ENCODE measurements at places on chromosomes 5 and 9.

GRCh38 chr5:81014348-81014747, 54.2 kb downstream of the RASGRF2 start:
- no peak for DNase-seq

DNA sequence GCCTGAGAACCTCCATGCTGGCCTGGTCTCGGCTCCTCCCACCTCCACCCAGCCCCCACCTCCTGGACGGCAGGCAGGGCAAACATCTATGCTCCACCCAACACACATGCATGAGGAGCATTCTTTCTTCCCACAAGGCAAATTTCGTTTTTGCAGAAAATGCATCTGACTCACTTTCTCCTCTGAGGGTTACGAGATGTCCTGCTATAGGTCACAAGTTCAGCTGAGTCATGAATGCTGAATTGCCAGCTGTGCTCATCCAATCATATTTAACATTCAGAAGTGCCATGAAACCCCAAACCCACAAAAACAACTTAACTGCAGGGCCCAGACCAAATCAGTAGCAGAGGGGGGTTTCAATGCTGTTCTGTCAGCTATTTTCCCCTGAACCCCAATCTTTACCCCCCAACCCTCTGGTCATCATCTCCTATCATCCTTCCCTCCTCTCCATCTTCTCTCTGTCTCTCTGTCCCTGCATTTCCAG, 39.0 kb upstream of the OSMR start:
- DNase-seq = peak; percentile 39

DNA sequence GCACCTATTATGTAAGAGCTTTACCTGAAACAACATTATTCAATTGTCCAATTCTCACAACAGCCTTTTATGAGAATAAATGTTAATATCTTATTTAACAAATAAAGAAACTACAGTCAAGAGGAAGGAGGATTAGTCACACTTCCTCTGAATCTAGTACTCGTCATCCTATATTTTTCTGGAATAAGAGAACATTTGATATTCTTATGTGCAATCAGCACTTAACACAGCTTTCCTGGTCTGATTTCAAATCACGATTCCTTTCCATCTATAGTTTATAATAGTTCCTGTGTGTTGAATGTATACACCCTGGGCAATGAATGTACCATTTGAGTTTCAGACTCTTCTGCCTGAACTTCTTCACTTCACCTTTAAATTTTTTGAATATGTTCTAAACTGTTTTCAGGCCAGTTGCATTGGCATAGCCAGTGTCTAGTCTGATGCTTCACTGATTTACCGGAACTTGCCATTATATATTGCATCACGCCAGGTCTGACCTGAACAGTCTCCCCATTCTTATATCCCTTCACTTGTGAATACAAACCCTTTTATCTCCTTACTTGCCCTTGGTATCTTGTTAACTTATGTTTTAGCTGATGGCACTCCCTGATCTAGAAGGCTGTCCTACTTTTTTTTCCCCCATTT, 698.3 kb downstream of the MAT2B start:
- no peak for DNase-seq

DNA sequence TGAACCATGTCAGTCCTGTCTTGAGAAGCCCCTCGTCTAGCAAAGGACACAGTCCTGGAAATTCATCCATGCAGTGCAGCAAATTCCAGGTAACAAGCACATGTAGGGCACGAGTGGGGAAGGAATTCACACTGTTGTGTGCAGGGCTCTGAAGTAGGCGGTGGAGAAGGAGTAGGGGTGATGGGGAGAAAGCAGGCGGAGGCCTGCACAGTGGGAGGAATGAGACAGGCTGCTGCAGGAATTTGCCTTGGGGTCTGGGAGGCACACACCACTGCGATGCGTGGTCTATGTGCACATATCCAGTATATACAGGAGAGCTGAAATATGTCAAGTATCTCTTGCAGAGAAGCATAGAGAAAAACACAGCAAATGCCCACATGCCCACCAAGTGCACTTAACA, 249.2 kb upstream of the IRX2 start:
- DNase-seq = no peak

GRCh38 chr9:19116107-19116790, 11.0 kb downstream of the PLIN2 start:
- DNase-seq = no peak

GRCh38 chr9:82593501-82593900, 469.4 kb downstream of the RASEF start:
- DNase-seq = no peak

DNA sequence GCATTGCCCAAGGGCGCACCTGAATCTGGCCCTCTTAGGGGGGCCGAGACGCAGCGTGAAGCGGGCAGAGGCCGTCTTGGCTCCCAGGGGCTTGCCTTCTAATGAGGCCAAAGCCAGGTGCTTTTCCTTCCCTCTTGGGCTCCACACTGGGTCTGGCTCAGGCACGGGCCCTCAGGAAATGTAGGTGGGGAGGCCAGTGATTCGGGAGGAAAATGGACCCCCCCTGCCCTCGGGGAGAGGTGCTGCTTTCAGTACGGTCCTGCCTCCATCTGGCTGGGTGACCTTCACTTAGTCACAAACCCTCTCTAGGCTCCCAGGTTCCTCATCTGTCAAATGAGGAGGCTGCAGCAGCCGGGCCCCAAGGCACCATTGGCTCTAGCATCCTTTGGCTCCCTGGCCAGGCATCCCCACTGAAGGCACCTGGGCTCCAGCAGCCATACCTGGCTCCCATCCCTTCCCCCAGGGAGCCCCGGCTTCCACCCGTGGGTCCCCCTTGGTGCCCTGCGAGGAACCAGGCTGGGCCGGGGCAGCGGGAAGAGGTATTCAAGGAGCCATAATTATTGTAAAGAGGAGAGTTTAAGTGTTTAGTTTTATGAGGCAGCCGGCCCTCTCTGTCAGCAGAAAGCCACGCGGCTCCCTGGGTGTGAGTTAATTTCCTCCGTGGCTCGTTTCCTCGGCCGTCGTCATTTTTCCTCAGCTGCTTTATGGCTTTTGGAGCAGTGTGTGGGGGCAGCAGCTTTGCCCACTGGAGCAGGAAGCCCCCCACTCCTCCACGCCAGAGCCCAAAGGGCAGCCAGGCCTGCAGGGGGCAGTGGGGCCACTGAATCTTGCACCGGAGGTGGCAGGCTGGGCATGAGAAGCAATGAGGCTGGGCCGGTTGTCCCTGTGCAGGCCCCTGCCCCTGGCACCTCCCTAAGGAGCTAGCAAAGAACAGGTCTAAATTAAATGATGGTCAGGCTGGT, 24.9 kb upstream of the UNC5A start:
- no peak for DNase-seq

GRCh38 chr9:79512251-79512650, 59.5 kb upstream of the TLE4 start:
- no peak for DNase-seq

- no peak for DNase-seq
These were observed 86.7 kb downstream of the GPR21 start for GRCh38 chr9:123120131-123120530.

DNA sequence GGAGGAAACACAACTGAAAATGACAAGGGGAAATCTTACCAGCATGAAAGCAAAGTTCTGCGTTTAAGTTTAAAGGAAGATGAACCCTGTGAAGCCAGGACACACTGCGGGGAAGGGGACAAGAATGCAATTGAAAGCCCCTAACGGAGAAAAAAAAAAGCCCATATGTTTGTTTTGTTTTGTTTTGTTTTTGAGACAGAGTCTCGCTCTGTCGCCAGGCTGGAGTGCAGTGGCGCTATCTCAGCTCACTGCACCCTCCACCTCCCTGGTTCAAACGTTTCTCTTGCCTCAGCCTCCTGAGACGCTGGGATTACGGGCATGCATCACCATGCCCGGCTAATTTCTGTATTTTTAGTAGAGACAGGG, 2.9 kb downstream of the STK10 start:
- no peak for DNase-seq

DNA sequence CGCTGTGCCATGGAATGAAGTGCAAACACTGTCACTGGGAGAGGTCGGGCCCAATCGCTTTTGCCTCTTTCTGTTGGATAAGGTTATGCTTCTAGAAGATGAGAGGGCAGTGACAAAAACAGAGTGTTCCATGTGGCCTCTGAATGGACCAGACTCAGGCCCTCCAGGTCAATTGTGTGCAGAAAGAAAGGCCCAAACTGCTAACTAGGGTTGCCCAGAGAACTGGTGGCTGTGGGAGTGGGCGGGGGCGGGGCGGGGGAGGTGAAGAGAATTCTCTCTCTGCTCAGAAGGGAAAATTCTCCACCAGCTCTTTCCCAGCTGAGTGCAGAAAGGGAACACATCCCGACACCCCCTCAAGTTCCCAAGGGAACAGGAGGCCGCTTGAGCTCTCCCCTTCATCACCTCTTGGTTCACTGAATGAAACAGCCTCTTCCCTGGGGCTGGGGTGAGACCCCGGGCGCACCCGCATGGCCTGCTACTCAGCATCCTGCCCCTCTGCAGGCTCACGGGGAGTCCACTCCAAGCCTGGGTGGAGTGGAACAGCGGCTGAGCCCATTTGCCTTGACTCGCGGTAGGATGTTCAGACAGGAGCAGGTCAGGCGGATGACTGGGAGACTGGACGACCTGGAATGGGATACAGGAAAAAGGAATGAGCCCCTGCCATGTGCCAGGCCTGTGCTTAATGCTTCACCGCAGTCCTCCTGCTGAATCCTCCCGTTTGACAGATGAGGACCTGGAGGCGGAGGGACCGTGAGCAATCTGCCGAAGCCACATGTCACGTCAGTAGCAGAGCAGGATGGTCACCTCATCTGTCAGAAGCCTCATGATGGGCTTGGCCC, 93.8 kb upstream of the FANCC start:
- no peak for DNase-seq

DNA sequence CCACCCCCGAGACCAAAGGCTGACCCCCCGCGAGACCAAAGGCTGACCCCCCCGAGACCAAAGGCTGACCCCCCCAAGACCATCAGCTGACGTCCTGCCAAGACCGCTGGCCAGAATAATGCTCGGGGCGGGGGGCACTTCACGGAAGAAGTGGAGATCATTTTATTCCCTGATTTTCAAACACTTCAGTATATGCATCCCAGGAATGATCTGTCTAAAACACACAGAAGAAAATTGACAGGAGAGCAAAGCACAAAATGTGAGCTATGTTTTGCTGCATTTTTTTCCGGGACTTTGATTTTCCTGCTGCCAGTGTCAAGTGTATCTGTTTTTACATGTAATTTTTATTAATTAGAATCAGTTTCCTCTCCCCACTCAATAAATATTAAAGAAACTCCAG, 67.1 kb downstream of the ADAMTS2 start:
- no peak for DNase-seq

GRCh38 chr5:144102361-144102760, 68.1 kb downstream of the YIPF5 start:
- DNase-seq = no peak

- no peak for DNase-seq
These were observed 237.3 kb downstream of the DRD1 start for GRCh38 chr5:175206669-175207068.

GRCh38 chr5:148615644-148616275, 38.6 kb downstream of the HTR4 start:
- peak; percentile 4 for DNase-seq

DNA sequence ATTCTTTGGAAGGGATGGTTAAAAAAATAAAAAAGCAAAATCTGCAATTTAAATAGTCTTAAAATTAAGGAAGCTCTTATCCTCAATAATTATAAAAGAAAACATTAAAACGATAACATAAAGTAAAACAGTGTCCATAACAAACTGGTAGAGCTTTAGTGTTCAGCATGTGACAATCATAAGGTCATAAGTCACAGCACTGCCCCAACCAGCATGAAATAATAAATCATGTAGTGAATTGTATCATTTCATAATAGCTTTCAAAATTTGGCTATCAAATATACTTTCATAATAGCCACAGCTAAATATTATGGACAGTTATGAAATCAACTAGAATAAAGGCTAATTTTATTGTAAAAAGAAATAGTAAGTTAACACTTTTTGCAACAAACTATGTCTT, 10.0 kb downstream of the NR3C1 start:
- DNase-seq = no peak

DNA sequence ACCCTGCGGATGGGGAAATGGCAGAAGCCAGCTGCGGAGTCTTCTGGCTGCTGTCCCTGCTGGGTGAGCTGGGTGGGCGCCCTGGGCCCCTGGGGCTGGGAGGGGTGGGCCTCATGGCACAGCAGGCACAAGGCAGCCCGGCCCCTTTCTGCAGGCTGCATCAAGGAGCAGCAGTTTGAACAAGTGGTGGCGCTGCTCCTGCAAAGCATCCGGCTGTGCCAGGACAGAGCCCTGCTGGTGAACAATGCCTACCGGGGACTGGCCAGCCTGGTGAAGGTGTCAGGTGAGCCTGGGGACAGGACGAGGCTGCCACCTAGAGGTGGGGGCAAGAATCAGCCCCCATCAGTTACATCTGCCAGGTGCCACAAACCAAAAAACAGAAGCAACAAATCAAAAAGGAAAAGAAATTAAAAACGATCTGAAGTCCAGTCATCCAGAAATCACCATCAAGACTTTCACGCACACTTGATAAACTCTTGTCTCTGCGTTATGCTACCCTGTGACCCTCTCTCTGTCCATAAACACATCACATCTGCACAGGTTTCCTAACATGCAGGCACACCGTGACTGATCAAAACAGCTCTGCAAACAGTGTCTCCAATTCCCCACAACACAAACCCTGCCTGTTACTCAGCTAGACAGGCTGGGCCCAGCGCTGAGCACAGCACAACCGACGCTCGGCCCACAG, 13.9 kb downstream of the REXO4 start:
- DNase-seq = no peak

- no peak for DNase-seq
These were observed 6.1 kb downstream of the SUSD3 start for GRCh38 chr9:93064392-93065134.

DNA sequence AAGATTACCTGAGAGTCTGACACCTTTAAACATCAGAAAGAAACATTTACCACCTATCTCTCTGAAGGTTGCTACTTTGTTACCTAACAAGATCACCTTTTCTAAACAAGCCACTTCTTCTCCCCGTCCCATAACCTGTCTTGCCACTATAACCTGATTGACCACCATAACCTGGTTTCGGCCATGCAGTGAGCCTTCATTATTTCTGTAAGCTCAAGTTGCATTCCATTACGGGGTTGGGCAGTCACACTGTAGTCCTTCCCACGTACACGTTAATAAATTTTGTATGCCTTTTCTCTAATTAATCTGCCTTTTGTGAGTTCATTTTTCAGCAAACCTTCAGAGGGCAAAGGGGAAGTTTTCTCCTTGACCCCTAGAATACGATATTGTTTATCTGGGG, 28.0 kb upstream of the CCNG1 start:
- no peak for DNase-seq

GRCh38 chr5:147168578-147169327, 66.1 kb upstream of the STK32A start:
- DNase-seq = no peak

GRCh38 chr5:15510831-15511230, 10.9 kb downstream of the FBXL7 start:
- DNase-seq = peak; percentile 16

- DNase-seq = no peak
These were observed 3.7 kb upstream of the CEL start for GRCh38 chr9:133058071-133058470.

GRCh38 chr5:14748180-14748900, 83.8 kb downstream of the OTULIN start:
- DNase-seq = no peak

- no peak for DNase-seq
These were observed 282.6 kb upstream of the SMC2 start for GRCh38 chr9:103811462-103811861.
